ENCODE measurements at places on chromosomes 2 and 18.

DNA sequence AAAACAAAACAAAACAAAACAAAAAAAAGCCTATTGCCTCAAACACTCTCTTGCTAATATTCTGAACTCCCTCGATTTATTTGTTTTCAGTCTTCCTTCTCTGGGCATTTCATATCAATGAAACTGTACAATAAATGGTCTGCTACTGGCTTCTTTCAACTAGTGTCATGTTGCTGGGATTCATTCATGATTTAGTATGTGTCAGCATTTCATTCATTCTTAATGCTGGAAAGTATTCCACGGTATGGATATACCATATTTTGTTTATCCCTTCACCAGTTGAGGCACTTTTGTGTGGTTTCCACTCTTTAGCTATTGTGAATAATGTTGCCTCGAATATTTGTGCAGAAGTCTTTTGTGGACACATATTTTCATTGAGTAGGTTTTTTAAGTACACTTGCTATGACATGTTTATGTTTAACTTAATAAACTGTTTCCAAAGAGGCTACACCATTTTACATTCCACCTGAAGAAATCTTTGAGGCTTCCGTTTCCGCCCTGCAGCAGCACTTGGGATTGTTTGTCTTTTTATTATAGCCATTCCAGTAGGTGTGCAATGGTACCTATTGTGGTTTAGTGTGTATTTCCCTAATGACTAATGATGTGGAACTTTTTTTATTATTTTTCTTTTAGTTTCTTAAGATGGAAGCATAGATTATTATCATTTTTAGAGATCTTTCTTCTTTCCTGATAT lies 543.6 kb upstream of the SOX11 start:
- H3K27ac ChIP-seq = no peak overlapping the region
- DNase-seq = no peak
- no peak overlapping the region for H3K4me3 ChIP-seq

DNA sequence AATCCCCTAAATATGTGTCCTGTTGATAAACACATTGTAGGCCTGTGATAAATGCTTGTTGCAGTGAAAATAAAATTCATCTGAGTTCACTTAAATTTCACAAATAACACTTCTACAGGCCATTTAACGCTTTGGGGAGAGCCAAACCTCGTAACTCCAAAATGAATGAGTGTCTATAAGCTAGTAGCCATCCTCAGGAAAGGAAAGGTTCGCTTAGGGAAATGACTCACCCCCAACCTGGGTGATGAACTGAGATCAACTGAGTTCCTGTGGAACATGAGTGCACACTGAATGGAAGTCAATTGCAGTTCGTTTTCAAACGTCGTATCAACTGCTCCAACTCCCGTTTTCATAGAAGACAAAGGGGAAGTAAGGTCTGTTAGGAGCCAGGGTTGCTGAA lies 527.6 kb upstream of the ID2 start:
- no peaks in the 10 kb centered on the region for H3K27me3 ChIP-seq
- H3K27ac ChIP-seq = no peak overlapping the region
- peaks cover 15% of the 10 kb centered on the region for H3K4me1 ChIP-seq
- H3K36me3 ChIP-seq = peaks cover 3% of the 10 kb centered on the region
- no peak overlapping the region for H3K4me3 ChIP-seq

GRCh38 chr2:88764850-88765153 lies 73.3 kb downstream of the RPIA start:
- no peak overlapping the region for H3K27ac ChIP-seq
- H3K4me3 ChIP-seq = no peak overlapping the region
- peaks cover 24% of the 10 kb centered on the region for H3K27me3 ChIP-seq
- no peak for DNase-seq

GRCh38 chr2:238920053-238920452 lies 72.2 kb downstream of the TWIST2 start:
- H3K4me1 ChIP-seq = no peaks in the 10 kb centered on the region
- H3K27ac ChIP-seq = no peak overlapping the region
- H3K36me3 ChIP-seq = no peaks in the 10 kb centered on the region
- H3K27me3 ChIP-seq = no peaks in the 10 kb centered on the region
- no peak overlapping the region for H3K4me3 ChIP-seq
- DNase-seq = no peak

- H3K27me3 ChIP-seq = no peaks in the 10 kb centered on the region
- H3K4me3 ChIP-seq = no peak overlapping the region
- H3K4me1 ChIP-seq = peaks cover 4% of the 10 kb centered on the region
Measured at GRCh38 chr2:40820319-40820718, 368.4 kb upstream of the SLC8A1 start.

DNA sequence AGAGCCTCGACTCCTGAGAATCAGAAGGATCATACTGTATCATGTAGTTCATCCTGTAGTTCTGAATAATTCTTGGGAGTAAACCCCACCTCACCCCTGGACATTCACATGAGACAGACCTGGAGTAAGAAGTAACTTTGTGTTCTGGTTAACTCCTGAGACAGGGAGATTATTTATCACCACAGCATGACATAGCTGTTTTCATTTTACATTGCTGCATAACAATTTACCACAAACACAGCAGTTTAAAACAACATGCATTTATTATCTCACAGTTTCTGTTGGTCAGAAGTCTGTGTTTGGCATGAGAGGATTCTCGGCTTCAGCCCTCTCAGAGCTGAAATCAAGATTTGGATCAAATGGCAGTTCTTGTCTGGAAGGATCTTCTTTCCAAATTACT lies 855.8 kb upstream of the FANCL start:
- H3K27me3 ChIP-seq = no peaks in the 10 kb centered on the region
- H3K4me3 ChIP-seq = no peak overlapping the region
- H3K36me3 ChIP-seq = no peaks in the 10 kb centered on the region
- DNase-seq = no peak
- H3K4me1 ChIP-seq = no peaks in the 10 kb centered on the region
- no peak overlapping the region for H3K27ac ChIP-seq

- H3K27me3 ChIP-seq = peaks cover 40% of the 10 kb centered on the region
- DNase-seq = no peak
- H3K4me3 ChIP-seq = no peak overlapping the region
Measured at GRCh38 chr2:130837175-130837810, 579 bp downstream of the ARHGEF4 start.

GRCh38 chr2:8923183-8923582 lies 80.3 kb downstream of the MBOAT2 start:
- peaks cover 3% of the 10 kb centered on the region for H3K4me1 ChIP-seq
- H3K27me3 ChIP-seq = peaks cover 6% of the 10 kb centered on the region
- no peak overlapping the region for H3K4me3 ChIP-seq
- no peak for DNase-seq

- no peak overlapping the region for H3K4me3 ChIP-seq
- H3K27me3 ChIP-seq = no peaks in the 10 kb centered on the region
- no peak overlapping the region for H3K27ac ChIP-seq
- no peaks in the 10 kb centered on the region for H3K36me3 ChIP-seq
- H3K4me1 ChIP-seq = no peaks in the 10 kb centered on the region
- DNase-seq = no peak
Measured at GRCh38 chr2:223052548-223053483, 826 bp downstream of the KCNE4 start.

DNA sequence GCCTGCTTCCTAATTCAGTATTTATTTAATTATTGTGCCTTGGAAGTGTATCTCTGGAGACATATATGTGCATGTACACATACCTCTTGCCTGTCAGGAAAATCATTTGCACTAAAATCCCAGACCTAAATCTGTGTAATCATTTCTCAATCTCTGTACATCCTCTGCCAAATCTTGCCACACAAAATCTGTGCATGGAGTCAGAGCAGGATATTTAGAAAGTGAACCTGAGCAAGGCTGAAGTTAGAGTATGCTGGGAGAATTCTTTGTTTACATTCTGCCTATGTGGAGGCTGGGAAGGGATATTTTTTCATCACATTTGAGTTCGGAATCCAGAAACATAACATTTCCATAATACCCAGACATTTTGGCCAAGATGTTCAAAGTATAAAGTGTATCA lies 9.3 kb downstream of the XRCC5 start:
- DNase-seq = no peak
- peaks cover 67% of the 10 kb centered on the region for H3K4me1 ChIP-seq
- H3K27me3 ChIP-seq = no peaks in the 10 kb centered on the region
- H3K36me3 ChIP-seq = peaks cover 88% of the 10 kb centered on the region
- no peak overlapping the region for H3K4me3 ChIP-seq

DNA sequence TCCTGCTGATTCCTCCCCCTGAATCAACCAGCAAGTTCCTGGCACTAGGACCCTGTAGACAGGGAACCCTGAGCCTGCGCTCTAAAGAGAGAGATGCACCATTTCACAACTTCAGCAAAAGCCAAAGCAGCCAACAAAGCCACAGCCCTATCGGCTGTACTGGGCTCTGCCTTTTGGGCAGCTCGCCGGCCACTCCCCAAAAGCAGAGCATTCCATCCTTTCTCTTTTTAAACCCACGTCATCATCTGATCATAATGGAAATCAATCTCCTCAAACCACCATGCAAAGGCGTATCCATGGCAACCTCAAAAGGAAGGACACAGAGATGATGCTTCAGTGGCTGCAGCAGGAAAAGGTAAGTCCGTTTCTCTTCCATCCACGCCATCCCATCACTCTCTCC lies 5.3 kb upstream of the DCTN1 start:
- no peak overlapping the region for H3K4me3 ChIP-seq
- H3K27me3 ChIP-seq = no peaks in the 10 kb centered on the region
- no peak overlapping the region for H3K27ac ChIP-seq
- H3K4me1 ChIP-seq = peaks cover 13% of the 10 kb centered on the region
- no peak for DNase-seq

DNA sequence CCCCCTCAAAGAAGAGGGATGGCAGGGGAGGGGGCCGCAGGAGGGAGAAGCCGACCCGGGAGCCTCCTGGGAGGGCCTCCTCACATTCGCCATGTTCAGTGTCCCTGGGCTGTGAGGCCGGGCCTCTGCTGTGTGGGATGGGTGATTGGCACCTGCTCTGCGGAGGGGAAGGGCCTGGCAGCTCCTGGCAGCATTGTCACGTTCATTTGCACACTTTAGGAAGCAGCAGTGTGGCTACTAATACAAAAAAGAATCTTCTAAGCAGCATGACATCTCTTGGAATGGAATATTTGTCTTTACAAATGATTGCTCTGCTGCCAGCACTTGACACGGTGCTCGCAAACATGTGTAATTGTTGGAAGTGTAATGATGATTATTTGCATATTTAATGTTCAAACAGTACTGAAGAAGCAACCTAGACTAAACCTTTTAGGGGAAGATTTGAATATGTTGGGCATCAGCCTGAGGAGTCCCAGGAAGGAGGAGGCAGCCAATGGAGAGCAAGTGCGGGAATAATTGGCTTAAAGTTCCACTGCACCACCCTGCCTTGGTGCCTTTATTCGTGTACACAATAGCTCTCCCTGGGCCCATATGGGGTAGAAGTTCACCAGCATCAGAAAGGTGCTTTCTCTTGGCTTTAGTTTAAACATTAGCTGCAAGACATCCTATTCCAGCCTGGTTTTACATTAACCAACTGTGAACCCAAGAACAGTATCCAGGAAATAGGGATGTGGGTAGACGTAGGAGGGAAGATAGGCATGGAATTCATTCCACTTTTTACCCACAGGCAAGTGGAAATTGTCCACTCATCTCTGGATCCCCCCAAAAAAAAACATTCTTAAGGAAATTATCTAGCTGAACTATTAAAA lies 404.9 kb downstream of the TMEM182 start:
- no peaks in the 10 kb centered on the region for H3K4me1 ChIP-seq
- no peaks in the 10 kb centered on the region for H3K36me3 ChIP-seq
- no peak overlapping the region for H3K4me3 ChIP-seq
- no peaks in the 10 kb centered on the region for H3K27me3 ChIP-seq
- no peak overlapping the region for H3K27ac ChIP-seq
- no peak for DNase-seq

DNA sequence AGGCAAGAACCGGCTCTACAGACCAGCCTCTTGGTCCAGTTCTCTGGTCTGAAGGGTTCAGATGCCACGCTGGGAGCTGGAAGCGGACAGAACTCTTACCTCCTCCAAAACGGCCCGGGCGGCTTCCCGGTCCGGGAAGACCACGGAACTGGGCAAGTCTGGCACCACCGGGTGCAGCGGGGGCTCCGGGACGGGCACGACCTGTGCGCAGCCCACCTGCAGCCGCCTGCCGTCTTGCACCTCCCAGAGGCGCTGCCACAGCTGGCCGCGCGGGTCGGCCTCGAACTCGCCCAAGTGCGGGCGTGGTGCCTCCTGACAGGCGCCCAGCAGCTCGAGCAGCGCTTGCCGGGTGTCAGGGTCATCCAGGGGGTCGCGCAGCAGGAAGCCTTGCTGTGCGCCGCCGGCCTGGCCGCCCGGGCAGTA lies 773 bp downstream of the CMPK2 start:
- no peak for DNase-seq
- H3K27ac ChIP-seq = peak overlapping the region; percentile 60

DNA sequence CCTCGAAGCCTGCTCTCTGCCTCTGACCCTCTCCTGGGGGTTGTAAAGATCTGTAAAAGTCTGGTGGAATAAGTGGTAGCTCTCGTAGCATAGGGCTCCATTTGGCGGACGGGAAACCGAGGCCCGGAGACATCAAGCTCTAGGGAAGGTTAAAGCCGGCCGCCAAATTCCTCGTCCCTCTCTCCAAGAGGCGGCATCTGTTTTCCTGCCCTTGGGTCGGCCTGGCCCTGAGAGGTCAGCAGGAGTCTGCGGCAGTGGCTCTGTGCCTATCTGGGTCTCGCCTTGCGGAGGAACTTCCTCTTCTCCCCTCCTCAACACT lies 72.4 kb downstream of the TEX51 start:
- no peaks in the 10 kb centered on the region for H3K36me3 ChIP-seq
- no peak overlapping the region for H3K4me3 ChIP-seq
- H3K27me3 ChIP-seq = peaks cover 43% of the 10 kb centered on the region
- no peak overlapping the region for H3K27ac ChIP-seq
- no peaks in the 10 kb centered on the region for H3K4me1 ChIP-seq
- no peak for DNase-seq

DNA sequence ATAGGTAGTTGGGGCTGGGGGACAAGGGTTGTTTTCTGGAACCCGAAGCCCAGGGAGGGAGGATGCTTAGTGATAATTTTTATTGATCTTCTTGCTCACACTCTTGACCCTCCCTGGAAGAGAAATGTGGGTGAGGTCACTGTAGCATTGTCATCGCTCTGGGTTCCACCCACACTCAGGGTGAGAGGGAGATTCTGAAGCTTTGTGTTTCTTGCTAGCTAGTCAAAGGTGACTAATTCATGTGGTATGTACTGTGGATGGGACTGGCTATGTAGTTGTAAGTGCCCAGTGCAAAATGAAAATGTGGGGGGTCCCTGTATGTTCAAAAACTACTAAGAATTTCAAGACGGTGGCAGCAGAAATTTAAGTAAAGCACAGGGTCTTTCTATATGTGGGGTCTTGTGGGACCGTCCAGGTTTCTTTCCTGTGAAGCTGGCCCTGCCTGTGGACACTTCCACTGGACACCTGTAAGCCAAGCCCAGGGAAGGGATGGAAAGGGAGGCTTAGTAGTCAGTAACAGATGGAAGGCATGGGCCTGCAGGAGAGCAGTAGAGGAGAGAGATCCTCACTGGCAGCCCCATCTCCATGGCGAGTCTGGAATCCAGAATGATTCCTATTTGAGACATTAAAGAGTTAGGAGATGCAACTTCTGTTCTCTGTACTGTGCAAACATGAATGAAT lies 35.0 kb downstream of the TSN start:
- H3K27ac ChIP-seq = no peak overlapping the region
- H3K27me3 ChIP-seq = peaks cover 5% of the 10 kb centered on the region
- no peak overlapping the region for H3K4me3 ChIP-seq

GRCh38 chr2:71863396-71863795 lies 284.3 kb downstream of the CYP26B1 start:
- no peaks in the 10 kb centered on the region for H3K36me3 ChIP-seq
- no peak for DNase-seq
- no peaks in the 10 kb centered on the region for H3K4me1 ChIP-seq
- H3K4me3 ChIP-seq = no peak overlapping the region
- no peaks in the 10 kb centered on the region for H3K27me3 ChIP-seq
- H3K27ac ChIP-seq = no peak overlapping the region

- H3K4me3 ChIP-seq = no peak overlapping the region
- H3K4me1 ChIP-seq = no peaks in the 10 kb centered on the region
- no peaks in the 10 kb centered on the region for H3K36me3 ChIP-seq
- no peak for DNase-seq
Measured at GRCh38 chr2:238856713-238857567, 9.1 kb downstream of the TWIST2 start.

All from T-helper 2 cell treated with Interferon-gamma antibody and Interleukin-4, amounts not matched to agents 5 μg/mL and 100 μg/mL, for 36 hours (primary cell).